ENCODE measurements at places on chromosomes 7 and 10.

DNA sequence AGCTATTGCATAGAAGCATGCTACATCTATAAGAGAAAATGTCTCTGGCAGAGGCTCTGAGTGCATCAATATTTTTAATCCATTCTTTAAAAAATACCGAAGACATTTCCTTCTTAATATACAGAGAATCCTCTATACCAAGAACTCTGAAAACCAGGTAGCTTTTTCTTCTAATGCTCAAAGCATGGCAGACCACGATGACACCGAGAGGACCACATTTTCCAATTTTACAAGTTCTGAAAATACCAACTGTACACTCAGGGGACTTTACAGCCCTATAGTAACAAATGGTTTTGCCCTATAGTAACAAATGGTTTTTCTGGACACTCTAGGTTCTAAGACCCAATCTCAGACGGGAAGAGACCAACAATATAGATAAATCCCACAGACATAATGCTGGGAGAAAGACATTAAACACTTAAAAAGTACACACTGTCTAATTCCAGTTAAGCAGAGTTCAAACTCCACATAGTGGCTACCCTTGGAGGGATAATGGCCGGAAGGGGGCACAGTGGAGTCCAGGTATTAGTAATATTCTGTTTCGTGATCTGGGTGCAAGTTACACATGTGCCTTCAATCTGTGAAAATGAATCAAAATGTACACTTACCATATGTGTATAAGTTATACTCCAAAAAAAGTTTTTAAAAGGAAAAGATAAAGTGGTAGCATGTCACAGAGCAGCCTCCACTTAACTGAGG lies 26.2 kb downstream of the CCDC6 start:
- DNase-seq, result no peak

DNA sequence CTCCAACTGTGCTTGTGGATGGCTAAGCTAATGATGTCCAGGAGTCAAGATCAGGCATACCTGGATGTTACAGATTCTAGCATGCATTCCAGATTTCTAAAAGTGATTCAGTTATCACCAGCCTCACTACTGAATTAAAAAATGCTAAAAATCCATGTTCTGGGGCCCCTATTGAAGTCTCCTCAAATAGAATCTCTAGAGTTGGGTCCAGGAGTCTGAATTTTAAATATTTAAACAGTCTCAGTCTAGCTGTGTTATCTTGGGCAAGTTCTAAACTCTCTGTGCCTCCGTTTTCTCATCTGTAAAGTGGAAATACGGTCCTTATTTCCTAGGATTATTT lies 5.0 kb downstream of the ARID5B start:
- DNase-seq, result no peak

DNA sequence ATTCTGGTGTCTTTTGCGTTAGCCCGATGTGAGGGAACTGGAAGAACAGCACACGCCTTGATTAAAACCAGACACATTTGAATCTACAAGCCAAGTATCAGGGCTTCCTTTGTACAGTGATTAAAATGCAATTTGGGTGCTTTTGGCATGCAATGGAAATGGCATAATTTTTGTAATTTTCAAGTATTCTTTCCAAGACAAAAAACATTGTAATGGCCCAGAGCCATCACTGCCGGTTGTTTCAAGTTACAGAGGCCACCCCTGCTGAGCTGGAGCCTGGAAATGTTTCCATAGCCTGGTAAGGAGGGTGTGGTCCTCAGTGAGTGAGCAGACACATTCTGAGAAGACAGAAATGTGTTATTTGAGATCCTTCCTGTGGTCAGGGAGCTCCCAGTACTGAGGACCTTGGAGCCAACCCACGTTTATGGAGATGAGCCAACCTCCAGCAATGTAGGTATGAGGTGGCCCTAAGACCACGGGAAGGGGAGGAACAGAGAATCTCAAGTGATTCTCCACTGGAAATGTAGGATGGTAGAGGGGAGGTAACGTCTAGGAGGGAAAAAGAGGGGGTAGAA lies 20.9 kb downstream of the TEX36 start:
- peak; percentile 77 for DNase-seq

GRCh38 chr10:72062382-72062781 lies 26.0 kb downstream of the SPOCK2 start:
- no peak for DNase-seq

DNA sequence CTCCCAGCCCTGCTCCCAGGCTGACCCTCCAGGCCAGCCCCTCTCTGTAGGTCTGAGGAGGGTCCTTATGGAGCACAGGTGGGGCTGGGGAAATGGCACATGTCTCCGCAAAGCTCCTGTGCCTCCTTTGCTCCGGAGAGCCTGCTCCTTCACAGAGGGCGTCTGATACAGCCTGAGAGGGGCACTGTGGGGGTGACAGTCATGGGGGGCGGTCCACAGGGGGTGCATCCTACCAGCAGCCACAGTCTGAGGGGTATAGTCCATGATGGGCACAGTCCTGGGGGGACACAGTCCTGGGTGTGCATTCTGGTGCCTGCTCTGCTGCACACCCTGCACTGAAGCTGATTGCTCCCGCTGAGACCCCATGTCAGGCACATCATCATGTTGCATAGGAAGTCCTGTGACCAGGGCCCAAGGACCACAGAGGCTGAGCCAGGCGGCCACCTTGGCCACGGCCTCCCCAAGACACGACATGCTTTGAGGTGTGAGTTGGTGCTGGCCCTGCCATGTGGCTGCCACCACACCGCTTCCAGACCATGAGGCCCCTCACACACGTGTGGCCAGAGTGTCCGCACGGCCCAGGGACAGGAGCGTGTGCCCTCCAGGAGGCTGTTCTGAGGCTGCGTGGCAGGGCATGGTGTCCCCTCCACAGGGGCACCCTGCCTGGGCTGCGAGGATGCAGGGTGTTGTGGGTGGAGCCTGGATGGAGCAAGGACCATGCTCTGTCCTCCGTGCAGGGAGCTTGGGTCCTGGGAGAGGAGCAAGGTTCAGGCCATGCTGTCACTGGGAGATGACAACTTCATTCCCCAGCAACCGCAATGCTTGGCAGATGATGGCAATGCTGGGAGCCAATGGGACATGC lies 59.2 kb downstream of the PWWP2B start:
- DNase-seq, result no peak

GRCh38 chr10:4316161-4316810 lies 509.7 kb upstream of the AKR1E2 start:
- DNase-seq, result peak; percentile 89

- DNase-seq, result no peak
Measured at GRCh38 chr10:14382022-14382421, 51.3 kb upstream of the FRMD4A start.

GRCh38 chr10:126570621-126571602 lies 99.6 kb downstream of the C10orf90 start:
- DNase-seq, result peak; percentile 51

DNA sequence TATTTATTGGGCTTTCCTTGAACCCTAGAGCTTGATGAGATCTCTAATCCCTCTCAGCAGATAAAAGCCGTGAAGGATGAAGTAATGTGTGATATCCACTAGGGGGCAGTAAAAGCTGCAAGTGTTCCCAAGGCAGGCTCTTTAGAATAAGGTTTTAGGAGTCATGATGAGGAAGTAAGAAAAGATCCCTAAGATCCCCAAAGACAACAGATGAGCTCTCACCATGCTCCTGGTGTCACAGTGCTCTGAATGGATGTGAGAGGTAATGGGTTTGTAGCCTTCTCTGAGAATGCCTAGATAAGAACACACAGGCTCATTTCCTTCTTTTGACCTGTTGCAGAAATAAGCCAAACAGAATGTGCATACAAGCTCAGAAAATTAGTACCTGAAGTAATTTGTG lies 70.4 kb upstream of the ITPRID1 start:
- peak; percentile 48 for DNase-seq

DNA sequence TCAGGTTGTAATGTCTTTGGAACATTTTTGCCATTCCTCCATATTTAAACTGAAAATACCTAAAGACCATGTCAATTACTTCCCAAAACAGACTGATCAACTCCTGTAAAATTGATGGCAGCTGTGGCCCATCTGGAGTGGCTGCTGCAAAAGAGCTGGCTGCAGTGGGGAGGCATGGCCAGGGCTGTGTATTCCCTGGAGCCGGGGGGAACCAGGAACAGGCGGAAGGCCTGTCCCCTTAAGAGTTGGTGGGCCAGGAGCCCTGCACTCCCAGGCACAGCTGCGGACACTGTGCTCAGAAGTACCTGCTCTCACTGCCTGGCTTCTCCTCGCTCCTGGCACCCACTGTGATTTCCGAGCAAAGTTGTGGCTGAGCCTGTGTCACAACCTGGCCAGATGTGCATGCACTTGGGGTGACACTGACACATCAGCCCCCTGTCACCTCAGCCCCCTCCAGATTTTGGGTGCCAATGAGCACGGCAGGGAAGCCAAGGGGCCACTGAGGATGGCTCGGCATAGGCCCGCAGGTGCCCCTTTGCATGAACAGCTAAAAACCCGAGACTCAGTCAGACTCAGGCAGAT lies 116.1 kb downstream of the DGKB start:
- DNase-seq, result no peak

DNA sequence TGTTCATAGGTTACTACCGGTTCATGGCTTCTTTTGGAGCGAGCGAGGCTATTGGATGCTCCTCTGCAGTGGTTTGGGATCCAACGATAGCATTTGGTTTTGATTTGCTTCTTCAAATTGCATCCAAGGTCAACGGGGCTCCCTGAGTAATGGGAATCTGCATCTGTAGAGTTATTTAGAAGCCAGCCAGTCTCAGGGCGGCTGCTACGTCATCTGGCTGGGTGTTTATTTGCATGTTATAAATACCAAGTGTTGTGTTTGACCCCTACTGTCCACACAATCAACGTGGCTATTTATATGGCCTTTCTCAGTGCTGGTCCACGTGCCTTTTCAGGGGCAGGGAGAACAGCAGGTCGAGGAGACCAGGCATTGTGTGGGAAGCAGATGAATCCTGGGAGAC lies 137.7 kb downstream of the PRPF18 start:
- peak; percentile 98 for DNase-seq

DNA sequence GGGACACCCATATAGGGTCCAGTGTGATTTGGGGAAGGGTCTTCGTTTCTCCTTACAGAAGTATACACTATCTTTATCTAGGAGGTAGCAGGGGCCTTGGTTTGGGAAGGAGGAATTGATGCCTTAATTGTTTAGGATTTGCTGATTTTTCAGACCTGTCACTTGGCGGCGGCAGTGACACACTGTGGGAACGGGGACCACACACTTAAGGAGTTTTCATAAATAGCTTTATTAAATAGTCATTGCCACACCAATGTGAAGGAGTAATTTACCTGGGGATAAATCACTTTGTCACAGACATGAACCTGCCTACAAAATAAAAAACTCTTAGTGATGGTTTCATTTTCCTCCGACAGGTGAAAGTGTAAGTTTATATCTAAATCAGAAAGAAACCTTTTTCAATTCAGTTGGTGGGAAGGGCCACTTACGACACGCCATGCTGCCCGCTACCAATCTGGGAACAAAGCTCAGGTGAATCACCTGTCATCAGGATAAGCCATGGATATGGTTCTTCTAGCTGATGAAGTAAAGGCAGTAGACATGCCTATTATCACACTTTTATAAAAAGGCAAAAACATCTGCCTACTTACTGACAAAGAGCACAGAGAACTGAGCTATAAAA lies 12.3 kb upstream of the ENO4 start:
- DNase-seq, result no peak

GRCh38 chr10:53619671-53620070 lies 847.1 kb upstream of the MBL2 start:
- no peak for DNase-seq

Data from fibroblast of mammary gland (primary cell).